ENCODE measurements at places on chromosomes 5 and 9.

DNA sequence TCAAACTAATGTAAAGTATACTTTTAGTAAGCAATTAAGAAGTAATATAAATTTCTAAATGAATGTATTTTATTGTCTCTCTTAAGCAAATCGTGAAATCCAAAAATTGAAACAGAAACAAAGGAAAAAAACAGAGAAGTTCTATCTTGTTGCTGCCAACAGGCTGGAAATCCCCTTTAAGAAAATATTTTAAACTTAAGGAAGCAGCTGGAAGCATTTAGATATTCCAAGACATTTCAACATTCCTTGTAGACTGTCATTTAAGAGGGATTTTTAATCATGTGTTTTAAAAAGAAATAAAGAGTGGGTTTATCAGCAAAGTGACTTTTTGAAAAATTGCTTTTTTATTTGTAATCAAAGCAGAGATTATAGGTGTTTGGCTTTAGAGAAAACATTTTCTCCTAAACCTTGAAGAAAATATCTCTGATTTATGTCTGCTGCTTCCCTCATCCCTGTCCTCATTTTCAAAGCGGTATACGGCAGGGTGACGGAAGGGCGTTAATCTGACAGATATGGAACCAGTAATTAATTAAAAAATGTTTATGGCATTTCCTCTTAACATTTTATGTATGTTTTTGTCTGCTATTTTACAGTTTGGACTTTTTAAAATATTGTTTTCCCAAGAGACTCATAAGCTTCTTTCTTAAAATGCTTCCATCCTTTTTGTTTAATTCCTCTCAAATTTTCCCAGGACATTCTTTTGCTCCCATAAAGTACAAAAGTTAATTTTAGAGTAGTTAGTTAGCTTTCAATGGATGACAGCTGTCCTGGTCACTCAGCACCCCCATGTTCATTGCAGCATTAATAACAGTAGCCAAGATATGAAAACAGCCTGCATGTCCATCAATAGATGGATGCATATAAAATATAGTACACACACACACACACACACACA lies 245.6 kb downstream of the LURAP1L start:
- DNase-seq: no peak

DNA sequence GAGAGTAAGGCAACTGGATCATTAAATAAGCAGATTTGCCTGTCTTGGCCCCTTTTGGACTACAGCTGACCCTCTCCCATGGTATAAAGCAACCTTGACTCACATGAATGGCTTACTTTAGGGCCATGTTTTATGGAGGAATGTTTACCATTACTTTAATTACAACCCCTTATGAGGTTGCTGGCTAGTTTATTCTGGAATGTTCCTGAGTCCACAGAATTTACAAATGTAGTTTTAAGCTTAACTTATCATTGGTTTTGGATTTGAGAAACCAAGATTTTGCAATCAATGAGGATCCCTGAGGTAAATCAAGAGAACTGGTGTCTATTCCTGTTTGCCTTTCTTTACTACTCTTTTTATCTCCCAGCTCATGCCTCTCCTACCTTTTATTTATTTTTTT lies 15.7 kb downstream of the SLC28A3 start:
- no peak for DNase-seq

DNA sequence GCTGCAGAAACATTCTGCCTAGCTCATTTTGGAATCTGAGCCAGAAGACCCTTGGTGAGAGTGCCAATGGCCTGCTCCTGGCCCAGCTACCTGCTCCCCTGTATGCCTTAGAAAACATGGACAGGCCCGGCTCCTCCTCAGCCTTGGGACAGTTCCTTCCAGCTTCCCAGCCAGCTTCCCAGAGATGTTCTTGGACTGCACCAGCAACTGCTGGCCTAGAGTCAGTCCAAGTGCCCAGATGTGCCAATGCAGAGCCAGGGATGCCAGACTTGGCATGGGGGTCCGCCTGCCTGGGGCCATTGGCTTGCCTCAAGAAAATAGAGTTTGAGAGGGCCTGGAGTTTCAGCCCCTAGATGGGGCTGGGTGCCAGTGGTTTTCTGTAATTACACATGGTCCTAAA lies 142.2 kb upstream of the TRIM32 start:
- no peak for DNase-seq

DNA sequence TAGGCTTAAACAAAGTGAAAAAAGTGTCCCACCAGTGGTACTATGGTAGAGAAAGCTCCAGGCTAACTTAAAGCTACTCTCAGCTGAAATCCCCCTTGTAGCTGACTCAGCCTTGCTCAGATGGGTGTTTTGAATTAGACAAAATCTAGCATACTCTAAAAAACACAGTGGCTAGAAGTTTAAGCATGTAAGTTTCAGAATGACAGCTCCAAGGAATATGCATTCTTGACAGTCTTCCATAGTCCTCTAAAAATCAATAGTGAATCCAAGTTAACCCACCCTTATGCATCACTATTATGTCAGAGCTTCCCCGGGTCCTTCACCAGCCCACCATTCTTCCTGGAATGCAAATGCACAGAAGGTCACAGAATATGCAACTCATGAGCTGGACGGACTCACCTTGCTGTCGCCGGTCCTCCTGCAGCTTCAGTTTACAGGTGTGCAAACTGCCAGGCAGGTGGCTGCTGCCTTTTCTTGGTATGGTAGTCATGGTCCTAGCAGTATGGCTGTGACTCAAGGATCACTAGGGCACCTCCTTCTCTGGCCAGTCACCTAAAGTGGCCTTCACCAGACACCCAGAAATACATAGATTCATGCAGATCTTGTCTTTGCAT lies 668 bp downstream of the RANBP3L start:
- no peak for DNase-seq

GRCh38 chr9:21825637-21826036 lies 23.2 kb downstream of the MTAP start:
- DNase-seq: no peak

- DNase-seq: no peak
Observed at GRCh38 chr9:91421971-91422757, 1.5 kb downstream of the NFIL3 start.

GRCh38 chr5:133531178-133531577 lies 81.2 kb downstream of the FSTL4 start:
- no peak for DNase-seq

- DNase-seq: no peak
Observed at GRCh38 chr5:53378590-53379247, 101.7 kb upstream of the FST start.

DNA sequence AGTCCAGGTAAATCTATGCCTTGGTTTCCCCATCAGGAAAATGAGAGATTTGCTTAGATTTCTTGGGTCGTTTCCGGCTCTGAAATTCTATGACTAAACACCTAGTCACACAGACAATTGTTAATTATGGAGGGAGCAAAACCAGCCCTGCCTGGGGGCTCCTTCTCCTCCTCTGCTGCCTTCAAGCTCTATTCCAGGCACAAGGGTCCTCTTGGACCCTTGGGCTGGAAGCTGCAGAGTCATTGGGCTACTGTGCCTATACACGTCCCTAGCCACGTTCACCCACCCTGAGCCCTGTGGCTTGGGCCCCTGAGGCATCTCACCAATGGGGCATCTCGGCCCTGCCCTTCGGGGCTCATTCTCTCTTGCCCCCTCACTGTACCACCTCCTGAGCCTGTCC lies 73.8 kb upstream of the TBC1D2 start:
- no peak for DNase-seq

- no peak for DNase-seq
Observed at GRCh38 chr5:54302267-54302687, 8.1 kb downstream of the ARL15 start.

GRCh38 chr9:90368928-90369327 lies 273.7 kb downstream of the DIRAS2 start:
- DNase-seq: no peak

GRCh38 chr5:164671640-164672039 lies 1166.2 kb downstream of the MAT2B start:
- no peak for DNase-seq

DNA sequence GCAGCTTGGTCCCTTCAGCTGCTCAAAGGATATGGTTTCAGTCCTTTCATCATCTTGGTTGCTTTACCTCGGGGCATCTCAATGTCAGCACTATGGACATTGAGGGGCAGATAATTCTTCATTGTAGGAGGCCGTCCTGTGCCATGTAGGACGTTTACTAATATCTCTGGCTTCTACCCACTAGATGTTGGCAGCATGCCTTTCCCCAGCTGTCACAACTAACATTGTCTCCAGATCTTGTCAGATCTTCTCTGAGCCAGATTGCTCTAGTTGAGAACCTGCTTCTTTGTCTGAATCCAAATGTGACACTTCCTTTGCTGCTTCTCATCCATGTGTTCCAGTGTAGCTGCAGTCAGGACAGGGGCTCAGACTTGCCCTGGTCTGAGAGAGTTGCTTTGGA lies 10.3 kb downstream of the PTPA start:
- no peak for DNase-seq

DNA sequence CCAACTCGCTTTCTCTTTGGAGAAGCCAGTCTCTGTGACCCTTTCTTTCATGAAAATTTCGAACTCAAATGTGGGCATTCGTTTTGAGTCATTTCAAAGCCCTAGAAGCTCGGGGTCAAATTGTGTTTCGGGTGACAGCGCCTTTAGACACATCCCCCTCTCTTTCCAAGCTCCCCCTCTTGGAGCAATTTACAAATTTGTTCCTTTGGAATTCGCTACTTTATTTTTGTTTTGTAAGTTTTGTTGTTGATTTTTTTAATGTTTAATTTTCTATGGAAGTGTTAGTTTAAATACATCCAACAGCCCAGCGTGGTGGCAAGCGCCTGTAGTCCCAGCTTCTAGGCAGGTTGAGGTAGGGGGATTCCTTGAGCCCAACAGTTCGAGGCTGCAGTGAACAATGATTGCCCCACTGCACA lies 4.6 kb upstream of the BARX1 start:
- DNase-seq: no peak

GRCh38 chr9:136858844-136859757 lies 7.0 kb downstream of the MAMDC4 start:
- DNase-seq: no peak

DNA sequence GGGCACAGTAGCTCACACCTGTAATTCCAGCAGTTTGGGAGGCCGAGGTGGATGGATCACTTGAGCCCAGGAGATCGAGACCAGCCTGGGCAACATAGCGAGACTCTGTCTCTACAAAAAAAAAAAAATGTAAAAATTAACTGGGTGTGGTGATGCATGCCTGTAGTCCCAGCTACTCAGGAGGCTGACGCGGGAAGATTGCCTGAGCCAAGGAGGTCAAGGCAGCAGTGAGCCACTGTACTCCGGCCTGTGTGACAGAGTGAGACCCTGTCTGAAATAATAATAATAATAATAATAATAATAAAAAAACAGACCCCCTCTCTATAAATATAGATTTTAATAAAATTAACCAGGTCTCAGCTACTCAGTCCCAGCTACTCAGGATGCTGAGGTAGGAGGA lies 179.7 kb downstream of the AOPEP start:
- no peak for DNase-seq

- no peak for DNase-seq
Observed at GRCh38 chr5:153964191-153964879, 74.4 kb downstream of the FAM114A2 start.

GRCh38 chr5:127586066-127586770 lies 62.7 kb upstream of the CTXN3 start:
- peak; percentile 13 for DNase-seq

GRCh38 chr5:147303976-147304375 lies 69.2 kb downstream of the STK32A start:
- DNase-seq: peak; percentile 54

GRCh38 chr9:132239999-132240840 lies 78.4 kb downstream of the NTNG2 start:
- no peak for DNase-seq

DNA sequence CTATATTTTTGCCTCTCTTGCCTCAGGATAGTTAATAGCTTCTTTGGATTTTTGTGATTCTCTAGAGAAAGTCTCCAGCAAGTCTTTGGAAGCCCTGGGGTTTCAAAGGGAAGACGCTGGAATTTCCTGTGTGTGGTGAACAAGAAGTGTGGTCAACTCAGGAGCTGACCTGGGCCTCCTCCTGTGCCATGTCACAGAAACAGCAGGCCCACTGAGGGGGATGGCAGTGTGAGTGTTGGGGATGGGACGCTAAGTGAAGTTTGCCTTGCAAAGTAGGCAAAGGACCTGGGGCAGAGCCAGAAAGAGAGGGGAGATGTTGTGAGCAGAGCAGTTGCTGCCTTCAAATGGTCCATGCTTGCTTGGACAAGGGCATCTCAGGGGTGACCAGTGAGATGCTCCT lies 226.3 kb downstream of the DMRT2 start:
- no peak for DNase-seq

DNA sequence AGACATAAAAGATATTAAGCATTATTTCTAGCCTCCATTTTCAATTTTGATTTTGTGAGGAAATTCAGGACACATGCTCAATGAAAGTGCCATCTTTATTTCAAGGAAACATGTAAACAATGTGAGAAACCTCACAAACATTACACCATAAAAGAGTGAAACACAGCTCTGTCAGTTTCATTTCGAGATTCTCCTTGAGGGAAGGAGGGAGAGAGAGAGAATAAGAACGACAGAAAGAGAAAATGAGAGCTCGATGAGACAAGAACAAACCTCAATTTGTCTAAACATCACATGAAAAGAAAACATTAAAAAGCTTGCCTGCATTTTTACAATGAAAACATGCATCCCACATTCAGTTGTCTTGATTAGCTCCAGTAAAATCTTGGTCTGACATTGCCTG lies 553.5 kb upstream of the MEF2C start:
- DNase-seq: no peak

DNA sequence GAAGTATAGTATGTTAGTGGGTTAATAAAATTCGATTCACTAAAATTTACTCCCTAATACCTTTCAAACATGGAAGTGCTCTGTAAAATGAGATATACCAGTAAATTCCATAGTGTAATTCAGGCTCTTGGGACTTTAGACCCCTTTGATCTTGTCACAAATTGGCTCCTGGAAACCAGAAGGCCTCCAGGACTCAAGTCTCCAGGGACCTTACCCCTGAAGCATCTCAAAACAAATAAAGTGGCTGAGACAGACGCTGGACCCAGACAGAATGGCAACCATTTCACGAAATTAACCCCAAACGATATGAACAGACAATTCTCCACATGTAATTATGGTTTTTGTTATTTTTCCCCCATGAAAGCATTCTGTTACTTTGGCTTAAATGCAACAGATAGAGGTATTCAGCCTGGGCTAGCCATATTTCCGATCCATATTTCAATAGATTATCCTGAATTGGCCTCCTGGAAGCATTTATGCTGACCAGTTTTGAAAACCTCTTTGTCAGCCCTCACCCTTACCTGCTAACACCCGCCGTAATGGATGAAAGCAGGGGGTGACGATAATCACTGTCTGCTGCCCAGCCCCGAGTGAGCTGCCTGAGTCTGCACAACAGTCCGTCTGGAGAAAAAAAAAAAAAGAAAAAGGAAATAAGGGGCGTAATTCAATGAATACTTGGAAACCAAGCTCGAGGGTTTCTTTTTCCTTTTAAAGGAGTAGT lies 34.1 kb upstream of the EFNA5 start:
- no peak for DNase-seq

GRCh38 chr9:118595719-118596305 lies 773.4 kb downstream of the BRINP1 start:
- DNase-seq: no peak

DNA sequence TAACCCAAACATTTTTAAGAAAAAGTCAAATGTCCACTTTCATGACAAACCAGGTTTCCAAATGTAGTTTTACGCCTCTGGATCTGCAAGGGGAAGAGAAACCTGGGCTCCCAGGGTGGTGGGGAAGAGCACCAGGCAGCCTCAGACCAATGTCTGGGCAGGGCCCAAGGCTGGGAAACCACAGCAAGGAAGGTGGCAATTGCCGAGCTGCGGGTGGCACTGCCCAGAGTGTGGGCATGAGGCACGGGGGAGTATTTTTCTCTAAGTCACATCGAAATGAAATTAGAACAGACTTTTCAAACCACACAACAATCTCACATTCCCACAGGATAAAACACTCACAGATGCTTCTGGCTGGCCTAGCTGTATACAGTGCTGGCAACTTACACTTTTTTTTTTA lies 32.6 kb upstream of the RASGEF1C start:
- no peak for DNase-seq

- peak; percentile 32 for DNase-seq
Observed at GRCh38 chr9:35736201-35736633, 3.8 kb downstream of the CREB3 start.
